H4 (cell line): ENCODE measurements at places on chromosomes 1 and 21. TPM values are rescaled to one million over a fixed set of nuclear protein-coding genes. Genes with fewer than 3 reads are reported as not detected.

The TIE1 gene
- total RNA-seq: 0.04 TPM in 1 of 2 replicates, not detected in the other

The TRIM63 gene
- total RNA-seq: not detected in 2 replicates

The SCP2 gene
- total RNA-seq: 213 and 252 TPM in 2 replicates

The KCNJ15 gene
- total RNA-seq: 0.06 TPM in 1 of 2 replicates, not detected in the other

- no peak for DNase-seq
These were observed 62.1 kb downstream of the MEF2D start for GRCh38 chr1:156438278-156438987.

DNA sequence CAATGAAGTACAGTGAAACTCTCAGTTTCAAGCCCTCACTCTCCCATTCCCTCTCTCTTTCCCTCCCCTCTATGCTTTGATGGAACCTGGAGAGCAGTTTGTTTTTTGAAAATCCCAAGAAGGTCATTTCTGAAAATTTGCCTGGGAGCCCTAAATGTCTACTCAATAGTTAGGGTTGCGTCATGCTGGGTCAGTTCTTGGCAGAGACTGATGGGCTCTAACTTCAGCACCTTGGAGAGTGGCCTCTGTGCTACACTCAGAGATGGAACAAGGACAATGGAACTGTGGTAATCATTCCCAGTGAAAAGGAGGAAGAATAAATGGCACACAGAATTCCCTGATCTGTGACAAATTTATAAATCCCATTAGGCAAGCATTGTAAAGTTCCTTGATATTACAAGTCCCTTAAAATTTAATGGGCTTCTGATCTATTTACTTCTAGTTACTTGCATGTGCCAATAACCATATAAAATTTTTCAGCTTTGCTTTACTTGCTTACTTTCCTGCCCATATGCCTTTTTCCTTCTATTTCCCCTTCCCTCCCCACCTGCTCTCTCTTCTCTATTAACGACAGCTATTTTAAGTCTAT is 182.9 kb upstream of the KCND3 start:
- no peak for DNase-seq

DNA sequence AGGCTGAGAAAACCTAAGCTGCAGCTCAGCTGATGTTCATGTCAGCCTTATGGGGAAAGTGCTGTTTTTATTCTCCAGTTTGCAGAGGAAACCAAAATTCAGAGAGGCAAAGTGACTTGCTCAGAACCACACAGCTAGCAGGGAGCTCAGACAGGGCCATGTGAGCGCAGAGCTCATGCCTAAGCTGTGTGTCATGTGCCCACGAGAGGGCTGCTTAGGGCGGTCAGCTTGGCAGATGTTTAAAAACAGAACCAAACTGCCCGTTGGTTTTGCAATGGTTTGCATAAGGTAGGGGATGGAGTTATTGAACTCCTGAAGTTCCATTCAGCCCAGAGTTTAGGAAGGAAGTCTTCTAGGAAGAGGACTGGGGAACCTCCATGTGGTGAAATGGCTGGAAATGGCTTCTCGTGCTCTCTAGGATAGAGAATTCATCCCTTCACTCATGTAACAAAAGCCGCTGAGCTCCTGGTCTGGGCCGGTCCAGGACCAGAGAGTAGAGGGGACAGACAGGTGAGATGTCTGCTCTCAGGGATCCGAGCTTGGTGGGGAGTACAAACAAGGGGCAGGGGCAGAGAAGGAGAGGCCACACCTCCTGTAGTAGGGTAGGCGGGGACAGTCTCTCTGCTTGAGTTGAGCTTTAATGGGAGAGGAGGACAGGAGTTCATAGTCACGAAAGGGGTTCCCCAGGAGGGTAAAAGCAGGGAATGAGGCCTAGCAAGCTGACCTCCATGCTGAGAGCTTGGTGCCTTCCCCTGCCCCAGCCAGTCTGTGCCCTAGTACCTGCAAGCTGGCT is 46.9 kb downstream of the ARHGEF10L start:
- DNase-seq: peak; percentile 67

DNA sequence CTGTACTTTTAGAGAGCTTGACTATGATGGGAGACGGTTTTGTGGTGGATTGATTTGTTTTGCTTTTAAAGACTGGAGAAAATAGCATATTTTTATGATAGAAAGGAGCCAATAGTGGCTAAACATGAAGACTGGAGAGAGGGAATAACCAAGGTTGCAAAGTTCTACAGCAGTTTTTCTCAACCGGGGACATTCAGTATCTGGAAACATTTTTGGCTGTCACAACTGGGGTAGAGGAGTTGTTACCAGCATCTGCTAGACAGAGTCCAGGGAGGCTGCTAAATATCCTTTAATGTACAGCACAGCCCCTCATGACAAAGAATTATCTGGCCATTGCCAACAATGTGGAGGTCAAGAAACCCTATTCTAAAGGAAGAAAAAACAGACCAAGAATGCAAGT is 38.4 kb upstream of the RAP1A start:
- DNase-seq: no peak

GRCh38 chr21:44612669-44613229 is 870 bp downstream of the KRTAP10-8 start:
- no peak for DNase-seq
